PC-3 (cell line): ENCODE measurements at places on chromosomes 13 and 19.

- peaks cover 8% of the 10 kb centered on the region for H3K4me1 ChIP-seq
- H3K27ac ChIP-seq, result no peak overlapping the region
- DNase-seq, result no peak
- H3K27me3 ChIP-seq, result no peaks in the 10 kb centered on the region
- no peaks in the 10 kb centered on the region; the same call in 1 of the 2 replicates for H3K36me3 ChIP-seq
- H3K4me3 ChIP-seq, result no peak overlapping the region
Observed at GRCh38 chr19:39347332-39348164, 5.3 kb downstream of the SAMD4B start.

- no peak overlapping the region for H3K27ac ChIP-seq
- peaks cover 37% of the 10 kb centered on the region for H3K27me3 ChIP-seq
- no peaks in the 10 kb centered on the region for H3K36me3 ChIP-seq
- no peak overlapping the region for H3K4me3 ChIP-seq
- DNase-seq, result peak; percentile 59
Observed at GRCh38 chr19:41541990-41542584, 33.9 kb upstream of the CEACAM21 start.

DNA sequence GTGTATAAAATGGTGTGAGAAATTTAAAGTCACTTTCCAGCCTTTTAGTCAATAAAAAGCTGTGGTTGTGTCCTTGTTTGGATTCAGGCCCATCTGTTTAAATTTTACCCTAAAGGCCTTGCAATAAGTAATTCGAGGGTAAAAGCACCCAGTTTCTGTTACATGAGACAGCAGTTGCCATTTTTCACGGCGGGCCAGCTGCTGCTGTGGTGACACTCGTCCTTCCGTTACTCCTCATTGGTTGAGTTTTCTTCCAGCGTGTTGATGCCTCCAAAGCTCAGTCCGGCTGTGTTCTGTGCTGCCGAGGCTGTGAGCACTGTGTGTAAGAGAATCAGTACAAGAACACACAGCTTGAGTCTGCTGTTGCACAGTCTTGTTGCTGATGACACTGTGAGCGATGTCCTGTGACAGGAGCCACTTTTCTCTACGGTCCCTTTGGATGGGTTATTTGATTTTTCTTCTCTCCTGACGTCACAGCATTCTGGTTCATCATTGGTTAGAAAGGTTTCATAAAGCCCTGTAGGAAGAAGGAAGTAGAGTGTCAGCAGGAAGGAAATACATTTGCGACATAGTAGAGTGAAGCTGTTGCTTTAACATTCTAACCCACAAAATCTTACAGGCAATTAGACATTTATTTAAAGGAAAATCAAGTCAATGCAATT is 602.5 kb upstream of the ARGLU1 start:
- H3K36me3 ChIP-seq, result no peaks in the 10 kb centered on the region
- H3K4me3 ChIP-seq, result no peak overlapping the region
- no peak overlapping the region for H3K27ac ChIP-seq
- H3K4me1 ChIP-seq, result no peaks in the 10 kb centered on the region
- DNase-seq, result no peak

GRCh38 chr19:55579766-55580621 is 654 bp downstream of the ZNF579 start:
- H3K36me3 ChIP-seq, result no peaks in the 10 kb centered on the region; the same call in 1 of the 2 replicates
- peak overlapping the region; percentile 60 for H3K27ac ChIP-seq
- DNase-seq, result peak; percentile 25
- no peaks in the 10 kb centered on the region for H3K27me3 ChIP-seq
- H3K4me1 ChIP-seq, result peaks cover 6% of the 10 kb centered on the region; the same call in 1 of the 2 replicates

- H3K4me3 ChIP-seq, result no peak overlapping the region
- no peak overlapping the region for H3K27ac ChIP-seq
- no peaks in the 10 kb centered on the region for H3K36me3 ChIP-seq
- H3K4me1 ChIP-seq, result no peaks in the 10 kb centered on the region
- DNase-seq, result no peak
Observed at GRCh38 chr19:29748996-29749849, 34.2 kb upstream of the C19orf12 start.

- no peaks in the 10 kb centered on the region for H3K27me3 ChIP-seq
- 0 out of 2 replicates have a peak, but pooled peaks cover 4% of the 10 kb centered on the region for H3K36me3 ChIP-seq
- H3K4me3 ChIP-seq, result no peak overlapping the region
- no peak overlapping the region for H3K27ac ChIP-seq
- no peak for DNase-seq
- H3K4me1 ChIP-seq, result no peaks in the 10 kb centered on the region
Observed at GRCh38 chr19:18135712-18136584, 17.0 kb upstream of the PIK3R2 start.

DNA sequence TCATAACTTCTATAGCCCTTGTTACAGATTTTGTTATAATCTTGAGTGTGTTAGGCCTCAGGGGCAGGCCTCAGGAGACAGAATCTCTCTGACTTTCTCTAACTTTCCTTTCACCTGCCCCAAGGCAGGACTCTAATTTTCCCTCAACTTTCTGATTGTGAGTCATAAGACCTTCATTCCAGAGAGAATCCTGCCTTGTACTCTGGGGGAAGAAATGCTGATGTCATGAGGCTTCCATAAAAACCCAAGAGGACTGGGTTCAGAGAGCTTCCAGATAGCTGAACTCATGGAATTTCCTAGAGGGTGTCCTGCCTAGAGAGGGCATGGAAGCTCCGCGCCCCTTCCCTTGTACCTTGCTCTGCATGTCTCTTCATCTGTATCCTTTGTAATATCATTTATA is 5.3 kb upstream of the KBTBD6 start:
- H3K4me1 ChIP-seq, result peaks cover 41% of the 10 kb centered on the region
- H3K4me3 ChIP-seq, result peak overlapping the region; percentile 41; the same call in 1 of the 2 replicates
- peak overlapping the region; percentile 99 for H3K27ac ChIP-seq
- H3K27me3 ChIP-seq, result no peaks in the 10 kb centered on the region
- H3K36me3 ChIP-seq, result no peaks in the 10 kb centered on the region

GRCh38 chr19:34124828-34125227 is 47.5 kb upstream of the LSM14A start:
- no peaks in the 10 kb centered on the region for H3K27me3 ChIP-seq
- no peak overlapping the region for H3K4me3 ChIP-seq
- peak; percentile 8 for DNase-seq
- H3K36me3 ChIP-seq, result no peaks in the 10 kb centered on the region
- H3K4me1 ChIP-seq, result no peaks in the 10 kb centered on the region
- H3K27ac ChIP-seq, result no peak overlapping the region

GRCh38 chr19:54231077-54231931 is 8.5 kb upstream of the LILRB3 start:
- peaks cover 10% of the 10 kb centered on the region; the same call in 1 of the 2 replicates for H3K27me3 ChIP-seq
- H3K36me3 ChIP-seq, result no peaks in the 10 kb centered on the region
- no peak overlapping the region for H3K27ac ChIP-seq
- peak; percentile 93 for DNase-seq
- peaks cover 8% of the 10 kb centered on the region for H3K4me1 ChIP-seq

- DNase-seq, result peak; percentile 59
- no peaks in the 10 kb centered on the region for H3K36me3 ChIP-seq
- H3K27me3 ChIP-seq, result no peaks in the 10 kb centered on the region
- peaks cover 16% of the 10 kb centered on the region; the same call in 1 of the 2 replicates for H3K4me1 ChIP-seq
- peak within 1 kb of the TSS; percentile 66 for H3K4me3 ChIP-seq
Observed at GRCh38 chr19:3606690-3607289, at the start of gene TBXA2R. Gene TBXA2R (minus strand): TSS chr19:3606875. CDS start chr19:3600634, 6,241 bp downstream.

DNA sequence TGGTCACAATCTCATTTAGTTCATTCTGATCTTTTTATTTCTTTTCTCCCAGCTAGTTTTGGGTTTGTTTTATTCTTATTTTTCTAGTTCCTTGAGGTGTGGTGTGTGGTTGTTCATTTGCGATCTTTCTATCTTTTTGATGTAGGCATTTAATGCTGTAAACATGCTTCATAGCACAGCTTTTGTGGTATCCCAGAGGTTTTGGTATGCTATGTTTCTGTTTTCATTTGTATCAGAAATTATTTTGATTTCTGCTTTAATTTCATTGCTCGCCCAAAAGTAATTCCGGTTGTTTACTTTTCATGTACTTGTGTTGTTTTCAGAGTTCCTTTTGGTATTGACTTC is 12.6 kb downstream of the DNAJC3 start:
- no peak for DNase-seq
- no peak overlapping the region for H3K27ac ChIP-seq
- no peaks in the 10 kb centered on the region for H3K4me1 ChIP-seq
- no peaks in the 10 kb centered on the region for H3K27me3 ChIP-seq
- H3K4me3 ChIP-seq, result no peak overlapping the region

DNA sequence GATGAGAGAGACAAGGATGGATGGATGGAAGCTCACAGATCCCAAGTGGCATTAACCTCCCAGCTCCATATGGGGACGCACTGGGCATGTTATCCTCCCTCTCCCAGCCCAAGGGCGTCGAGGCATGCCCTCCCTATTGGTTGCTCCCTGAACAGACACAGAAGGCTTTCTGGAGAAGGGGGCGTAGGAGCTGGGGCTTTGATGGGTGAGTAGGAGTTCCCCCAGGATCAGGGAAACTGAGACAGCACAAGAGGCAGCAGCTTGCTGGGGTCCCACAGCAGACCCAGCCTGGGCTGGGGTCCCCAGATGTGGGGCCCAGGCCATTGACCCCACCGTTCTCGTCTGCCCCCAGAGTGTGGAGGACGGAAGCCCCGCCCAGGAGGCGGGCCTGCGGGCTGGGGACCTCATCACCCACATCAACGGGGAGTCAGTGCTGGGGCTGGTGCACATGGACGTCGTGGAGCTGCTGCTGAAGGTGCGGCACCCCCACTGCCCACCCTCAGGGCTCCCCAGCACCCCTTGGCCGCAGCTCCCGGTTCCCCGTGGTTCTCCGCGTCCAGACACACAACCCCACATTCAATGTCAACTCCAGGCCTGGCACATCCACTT is 7.5 kb upstream of the PIK3R2 start:
- H3K4me3 ChIP-seq, result no peak overlapping the region
- 0 out of 2 replicates have a peak, but pooled peaks cover under 1% of the 10 kb centered on the region for H3K36me3 ChIP-seq
- DNase-seq, result no peak
- H3K4me1 ChIP-seq, result no peaks in the 10 kb centered on the region
- H3K27ac ChIP-seq, result no peak overlapping the region

DNA sequence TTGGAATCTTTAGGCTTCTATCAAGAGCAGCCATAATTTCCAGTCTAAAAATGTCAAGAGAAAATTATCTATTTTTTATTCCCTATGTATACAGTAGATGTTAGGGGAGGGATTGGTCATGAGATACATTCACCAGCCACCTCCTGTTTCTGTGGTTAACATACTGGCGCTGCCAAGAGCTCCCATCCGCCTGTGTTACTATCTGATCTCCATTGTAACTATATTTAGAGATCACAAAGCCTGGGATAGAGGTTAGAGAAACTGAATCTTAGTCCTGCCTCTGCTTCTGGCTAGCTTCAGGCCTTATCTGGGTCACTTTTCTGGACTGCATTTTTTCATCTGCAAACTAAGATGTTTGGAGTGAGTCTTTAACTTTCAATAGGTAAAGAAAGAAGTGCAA is 46.3 kb downstream of the POLR1D start:
- no peak for DNase-seq
- no peak overlapping the region for H3K4me3 ChIP-seq
- no peaks in the 10 kb centered on the region for H3K27me3 ChIP-seq
- no peaks in the 10 kb centered on the region for H3K36me3 ChIP-seq
- H3K27ac ChIP-seq, result no peak overlapping the region

GRCh38 chr13:50779443-50780200 is 63.9 kb downstream of the DLEU7 start:
- H3K36me3 ChIP-seq, result no peaks in the 10 kb centered on the region
- H3K27me3 ChIP-seq, result peaks cover 34% of the 10 kb centered on the region
- DNase-seq, result no peak
- H3K4me1 ChIP-seq, result no peaks in the 10 kb centered on the region

- H3K27ac ChIP-seq, result peak overlapping the region; percentile 97
- H3K4me3 ChIP-seq, result peak overlapping the region; percentile 42; the same call in 1 of the 2 replicates
- peaks cover 63% of the 10 kb centered on the region for H3K4me1 ChIP-seq
- no peaks in the 10 kb centered on the region for H3K27me3 ChIP-seq
- H3K36me3 ChIP-seq, result no peaks in the 10 kb centered on the region
- DNase-seq, result no peak
Observed at GRCh38 chr19:43468354-43469159, 3.1 kb upstream of the LYPD3 start.

GRCh38 chr19:9793071-9793591 is 24.6 kb upstream of the ZNF846 start:
- H3K36me3 ChIP-seq, result no peaks in the 10 kb centered on the region
- H3K4me3 ChIP-seq, result peak overlapping the region; percentile 75
- H3K27me3 ChIP-seq, result no peaks in the 10 kb centered on the region

DNA sequence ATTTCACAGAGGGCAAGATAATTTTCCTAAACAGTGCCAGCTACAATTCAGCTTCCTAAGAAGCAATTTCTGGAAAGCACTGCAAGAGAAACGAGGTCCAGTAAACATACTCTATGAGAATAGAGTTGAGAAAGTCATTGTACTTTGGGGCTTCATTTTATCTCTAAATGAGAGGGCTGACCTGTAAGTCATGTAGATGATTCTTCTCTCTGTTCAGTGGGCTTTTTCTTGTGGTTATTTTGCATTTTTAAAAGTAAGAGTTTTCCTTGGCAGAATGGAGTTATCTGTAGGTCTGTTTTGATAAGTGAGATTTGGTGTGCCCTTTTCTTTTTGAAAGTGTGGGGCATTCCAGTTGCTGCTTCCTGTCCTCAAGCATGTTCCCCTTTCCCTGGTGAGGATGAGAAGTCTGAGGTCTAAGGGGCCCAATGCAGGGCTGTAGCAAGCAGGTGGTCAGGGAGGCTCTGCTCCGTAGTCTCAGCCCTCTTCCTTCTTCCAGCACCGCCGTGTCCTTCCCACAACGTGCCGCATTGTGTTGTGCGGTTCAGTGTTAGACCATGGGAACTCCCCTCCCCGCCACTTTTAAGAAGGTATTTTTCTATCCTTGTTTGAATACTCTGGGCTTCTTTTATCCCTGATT is 86.3 kb downstream of the ARHGEF7 start:
- H3K36me3 ChIP-seq, result no peaks in the 10 kb centered on the region
- DNase-seq, result no peak
- H3K27ac ChIP-seq, result no peak overlapping the region
- H3K4me1 ChIP-seq, result no peaks in the 10 kb centered on the region

- no peak for DNase-seq
- H3K4me3 ChIP-seq, result no peak overlapping the region
- no peaks in the 10 kb centered on the region for H3K27me3 ChIP-seq
- H3K36me3 ChIP-seq, result no peaks in the 10 kb centered on the region
- H3K4me1 ChIP-seq, result peaks cover 26% of the 10 kb centered on the region
Observed at GRCh38 chr13:106159295-106160195, 375.9 kb downstream of the EFNB2 start.

- H3K27ac ChIP-seq, result peak overlapping the region; percentile 76
- H3K4me3 ChIP-seq, result peak overlapping the region; percentile 99
- peaks cover 24% of the 10 kb centered on the region for H3K4me1 ChIP-seq
- DNase-seq, result peak; percentile 42
- peaks cover 26% of the 10 kb centered on the region; the same call in 1 of the 2 replicates for H3K36me3 ChIP-seq
Observed at GRCh38 chr19:4722671-4723594, 709 bp downstream of the DPP9 start.

DNA sequence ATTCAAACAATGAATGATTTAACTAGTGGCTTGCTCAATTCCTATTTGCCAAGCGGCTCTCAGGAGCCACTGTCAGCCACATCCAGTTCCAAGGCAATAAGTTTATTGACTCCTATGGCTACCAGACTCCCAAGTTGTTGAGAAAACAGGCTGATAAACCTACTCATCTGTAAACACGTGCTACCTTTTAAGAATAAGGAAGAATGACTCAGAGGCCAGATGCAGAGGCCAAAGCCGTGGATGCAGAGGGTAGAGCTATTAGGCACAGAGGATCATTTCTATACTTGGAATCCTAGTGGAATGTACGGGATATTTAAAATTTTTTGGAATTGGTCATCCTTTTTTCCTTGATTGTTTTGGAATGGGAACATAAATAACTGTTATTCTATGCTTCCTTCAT is 1921.1 kb downstream of the OLFM4 start:
- H3K36me3 ChIP-seq, result no peaks in the 10 kb centered on the region
- no peak overlapping the region for H3K27ac ChIP-seq
- no peak for DNase-seq
- no peak overlapping the region for H3K4me3 ChIP-seq
- no peaks in the 10 kb centered on the region for H3K4me1 ChIP-seq
